ENCODE measurements at places on chromosomes 3 and 15.

DNA sequence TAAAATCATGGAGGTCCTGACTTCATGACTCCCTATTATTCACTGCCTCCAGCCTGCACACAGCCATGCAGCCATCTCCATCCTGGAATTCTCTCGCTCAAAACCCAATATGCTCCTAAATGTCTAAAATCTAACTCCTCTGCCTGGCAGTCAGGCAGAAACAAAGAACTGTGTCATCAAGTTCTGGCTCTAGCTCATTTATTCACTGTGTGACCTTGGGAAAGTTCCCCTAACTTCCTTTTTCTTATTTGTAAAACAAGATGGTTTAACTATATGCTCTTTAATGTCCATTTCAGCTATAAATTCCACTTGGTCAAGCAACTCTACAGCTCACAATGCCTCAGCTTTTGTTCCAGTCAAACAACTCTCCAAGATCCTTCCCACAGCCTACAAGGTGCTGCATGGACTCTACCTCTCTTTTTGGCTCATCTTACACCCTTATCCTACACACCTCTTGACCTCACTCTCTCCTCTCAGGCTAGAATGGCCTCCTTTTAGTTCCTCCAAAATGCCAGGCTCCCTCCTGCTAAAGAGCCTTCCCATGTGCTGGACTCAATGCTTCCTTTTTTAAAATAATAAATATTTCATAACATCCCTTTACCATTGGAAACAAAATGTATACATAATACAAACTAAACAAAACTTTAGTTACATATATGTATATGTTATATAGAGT lies 16.4 kb downstream of the PIK3CB start:
- no peak for DNase-seq

DNA sequence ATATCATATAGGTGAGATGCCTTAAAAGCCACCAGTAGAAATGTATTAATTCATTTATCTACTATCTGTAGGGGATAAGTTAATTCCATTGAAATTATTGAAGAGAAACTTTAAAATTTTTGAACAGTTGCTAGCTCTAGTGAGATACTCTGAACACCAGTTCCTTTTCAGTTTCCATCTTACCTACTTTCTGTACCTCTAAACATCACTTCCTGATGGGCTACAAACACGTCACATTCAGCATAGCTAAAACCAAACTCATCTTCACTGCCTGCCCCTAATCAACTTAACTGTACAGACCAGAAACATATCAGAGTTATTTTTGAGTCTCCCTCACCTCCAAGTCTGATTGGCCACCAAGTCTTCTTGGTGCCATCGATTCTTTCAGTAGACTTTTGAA lies 88.9 kb downstream of the FEZF2 start:
- no peak for DNase-seq

GRCh38 chr3:128077202-128077624 lies 25.0 kb downstream of the SEC61A1 start:
- DNase-seq = no peak

DNA sequence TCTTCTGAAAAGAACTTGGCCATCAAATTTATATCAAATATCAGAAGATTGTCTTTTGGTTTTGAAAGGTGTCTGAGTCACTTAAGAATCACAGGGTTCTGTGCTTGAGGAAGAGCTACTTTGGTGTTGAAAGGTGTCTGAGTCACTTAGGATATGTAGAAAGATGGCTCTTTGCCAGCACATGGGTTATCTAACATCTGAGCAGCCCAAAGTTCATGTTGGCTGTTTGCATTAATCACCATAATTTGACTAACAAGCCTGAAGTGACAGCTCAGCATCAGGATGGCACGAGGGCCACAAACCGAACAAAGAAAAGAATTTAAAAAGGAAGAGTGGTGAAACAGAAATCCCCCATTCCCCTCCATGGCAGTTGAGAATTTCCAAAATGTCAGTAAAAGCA lies 190.5 kb upstream of the CMC1 start:
- peak; percentile 65 for DNase-seq

All from AG10803 (cell line).